Urinary bladder (tissue), 4 donors: ENCODE measurements at places on chromosomes 6 and 20.

- no peak for DNase-seq
Observed at GRCh38 chr6:147510929-147511590, 2.6 kb downstream of the SAMD5 start.

- no peak for DNase-seq
Observed at GRCh38 chr6:99712519-99712918, 105.9 kb downstream of the PRDM13 start.

- no peak for DNase-seq
Observed at GRCh38 chr6:40319124-40319523, 268.0 kb downstream of the LRFN2 start.

GRCh38 chr6:113558966-113559365, 298.2 kb upstream of the MARCKS start:
- DNase-seq: no peak

DNA sequence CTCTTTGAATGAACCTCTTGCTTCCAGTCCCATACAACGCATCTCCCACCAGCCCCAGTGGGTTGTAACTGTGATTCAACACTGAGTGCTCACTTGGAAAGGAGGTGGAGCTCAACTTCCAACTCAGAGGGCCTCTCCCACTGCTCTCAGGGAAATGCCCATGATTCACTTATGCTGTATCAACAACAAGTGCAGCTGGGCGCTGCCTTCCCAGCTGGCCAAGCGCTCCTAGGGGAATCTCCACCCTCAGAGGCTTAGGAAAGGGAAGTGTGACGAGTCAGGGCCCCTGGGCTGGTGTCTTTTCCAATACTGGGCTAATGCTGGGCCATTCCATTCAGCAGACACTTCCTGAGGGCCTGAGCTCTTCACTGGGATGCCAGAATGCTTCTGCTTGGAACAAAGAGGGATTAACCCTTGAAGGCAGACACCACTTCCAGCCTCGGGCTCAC, 8.1 kb upstream of the OCSTAMP start:
- no peak for DNase-seq

- no peak for DNase-seq
Observed at GRCh38 chr6:25239498-25239897, 39.7 kb upstream of the CARMIL1 start.

DNA sequence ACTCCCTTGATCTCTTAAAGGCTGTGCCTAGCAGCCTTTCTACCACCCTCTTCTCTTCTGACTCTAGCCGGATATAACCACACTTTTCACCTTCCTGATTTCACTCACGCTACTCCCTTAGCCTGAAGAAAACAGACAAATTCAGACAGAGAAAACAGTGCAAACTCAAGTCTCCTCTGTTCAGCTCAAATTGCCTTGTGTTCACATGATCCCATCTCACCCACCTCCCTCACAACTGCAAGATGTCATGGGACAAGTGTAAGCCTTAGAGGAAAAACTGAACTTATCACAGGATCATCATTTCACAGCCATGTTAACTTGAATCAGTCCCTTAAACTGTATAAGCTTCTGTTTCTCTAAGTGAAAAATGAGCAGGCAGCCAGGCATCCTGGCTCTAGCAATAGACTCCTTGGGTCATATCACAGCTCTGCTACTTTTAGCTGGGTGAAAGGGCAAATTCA, 66.5 kb upstream of the TENT5A start:
- DNase-seq: no peak

DNA sequence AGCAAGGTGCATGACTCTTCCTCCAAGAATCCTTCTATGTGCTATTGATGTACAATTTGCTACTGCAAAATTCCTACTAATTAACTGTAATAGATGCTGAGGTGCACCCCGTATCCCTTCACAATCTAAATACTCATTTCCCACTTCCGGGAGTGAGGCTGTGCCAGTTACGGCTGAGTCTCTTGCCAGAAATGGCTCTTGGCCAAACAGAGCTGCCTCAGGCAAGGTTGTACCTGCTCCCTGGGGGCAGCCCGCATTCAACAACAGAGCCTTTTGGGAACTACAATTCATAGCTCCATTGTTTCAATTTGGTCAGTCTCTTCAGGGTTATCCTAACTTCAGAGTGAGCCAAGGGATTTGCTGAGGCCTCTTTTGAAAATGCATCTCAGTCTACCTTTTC, 789.8 kb upstream of the MAP3K7 start:
- DNase-seq: no peak

- no peak for DNase-seq
Observed at GRCh38 chr6:167510648-167511047, 185.8 kb downstream of the TTLL2 start.

GRCh38 chr20:61845233-61845671, 220.4 kb downstream of the TAF4 start:
- no peak for DNase-seq

- no peak for DNase-seq
Observed at GRCh38 chr6:93727447-93727846, 308.1 kb upstream of the EPHA7 start.

- no peak for DNase-seq
Observed at GRCh38 chr6:6811128-6812009, 222.8 kb downstream of the LY86 start.

DNA sequence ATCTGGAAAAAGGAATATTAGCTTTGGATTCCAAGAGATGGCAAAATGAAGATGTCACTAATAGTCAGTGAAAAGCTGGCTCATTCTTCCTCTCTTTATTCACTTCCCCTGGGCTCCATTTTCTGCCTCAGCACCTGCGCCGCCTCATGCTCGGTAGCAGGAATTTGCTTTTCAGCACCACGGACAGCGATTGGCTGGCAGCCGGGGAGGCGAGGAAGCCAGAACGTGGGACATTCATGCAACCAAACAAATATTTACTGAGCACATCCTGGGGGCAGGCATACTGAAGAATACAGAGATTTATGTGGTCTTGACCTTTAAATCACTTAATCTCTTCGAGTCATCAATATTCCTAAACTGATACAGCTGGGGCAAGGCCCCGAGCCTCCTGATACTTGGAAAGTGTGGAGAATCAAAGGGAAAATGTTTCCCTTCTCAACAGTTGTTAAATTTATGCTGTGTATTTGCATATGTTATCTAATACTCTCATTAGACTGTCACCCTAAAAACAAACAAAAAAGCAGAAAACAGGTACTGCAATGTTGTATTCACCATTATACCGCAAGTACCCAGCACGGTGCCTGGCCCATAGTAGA, 12.1 kb upstream of the PDYN start:
- no peak for DNase-seq

- DNase-seq: no peak
Observed at GRCh38 chr6:6810727-6811126, 222.2 kb downstream of the LY86 start.

DNA sequence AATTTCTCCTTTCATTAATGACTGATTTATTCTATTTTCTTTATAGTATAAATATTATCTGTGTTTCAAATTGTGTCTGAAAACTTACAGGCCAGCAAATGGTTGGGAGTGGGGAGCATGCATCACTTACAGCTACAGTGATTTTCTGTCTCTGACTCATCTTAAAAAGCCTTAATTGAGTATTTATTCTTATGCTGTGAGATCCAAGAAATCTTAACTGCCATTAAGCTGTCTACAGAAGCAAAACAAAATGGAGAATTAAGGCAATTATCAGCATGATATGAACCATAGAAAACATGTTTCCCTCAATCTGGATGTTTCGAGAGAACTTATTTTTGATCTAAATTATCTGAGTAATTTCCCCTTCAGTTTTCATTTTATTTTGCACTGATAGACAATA, 831.2 kb downstream of the KIF16B start:
- no peak for DNase-seq

DNA sequence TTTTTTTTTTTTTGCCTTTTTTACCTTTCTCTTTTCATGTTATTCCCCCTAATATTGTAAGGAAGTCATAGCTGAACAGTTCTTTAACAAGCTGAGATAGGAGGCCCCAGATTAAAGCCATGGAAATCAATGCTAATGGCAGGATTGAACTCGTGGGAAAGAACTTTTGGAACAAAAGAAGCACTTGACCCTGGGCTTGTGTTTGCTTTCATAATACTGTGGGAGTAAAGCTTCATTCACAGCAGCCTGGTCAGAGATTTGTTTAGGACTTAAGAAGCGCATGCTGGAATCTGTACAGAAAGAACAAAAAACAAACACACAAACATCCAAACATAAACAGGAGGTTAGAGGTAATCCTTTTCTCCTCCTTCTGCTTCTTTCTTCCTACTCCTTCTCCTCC, 5.1 kb downstream of the HEY2 start:
- DNase-seq: no peak

- no peak for DNase-seq
Observed at GRCh38 chr20:25066386-25066785, 8.4 kb upstream of the ACSS1 start.

- no peak for DNase-seq
Observed at GRCh38 chr6:103280417-103280816, 1579.3 kb downstream of the HACE1 start.

DNA sequence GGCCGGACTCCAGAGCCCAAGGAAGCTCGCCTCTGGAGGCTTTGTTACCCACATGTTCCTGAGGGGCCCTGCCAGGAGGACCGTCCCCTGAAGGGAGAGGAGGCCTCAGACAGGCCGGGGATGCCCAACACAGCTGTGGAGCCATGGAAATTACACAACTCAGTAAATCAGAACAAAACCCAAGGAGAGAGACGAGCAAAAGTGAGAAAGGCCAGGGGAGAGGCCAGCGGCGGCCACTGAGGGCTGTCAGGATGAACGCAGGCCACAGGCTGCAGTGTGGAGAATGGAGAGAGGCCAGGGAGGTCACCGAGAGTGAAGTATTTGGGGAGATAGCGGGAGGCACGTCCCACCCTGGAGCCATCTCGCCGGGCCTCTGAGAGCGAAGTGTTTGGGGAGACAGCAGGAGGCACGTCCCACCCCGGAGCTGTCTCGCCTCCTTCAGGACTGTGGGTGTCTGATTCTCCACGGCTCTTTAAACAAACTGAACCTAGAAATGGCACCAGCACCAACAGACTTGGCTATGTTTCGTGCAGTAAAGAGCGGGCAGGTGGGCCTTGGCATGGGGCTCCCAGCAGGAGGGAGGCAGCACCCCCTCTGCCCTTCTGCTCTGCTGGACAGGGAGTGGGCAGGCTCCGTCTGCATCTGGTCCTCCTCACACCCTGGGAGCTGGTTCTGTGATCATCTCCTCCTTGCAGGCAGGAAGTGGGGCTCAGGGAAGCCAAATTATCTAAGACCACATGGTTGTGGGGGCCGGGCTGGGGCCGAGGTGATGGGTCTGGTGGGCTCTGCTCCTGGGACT, 91.0 kb downstream of the YTHDF1 start:
- DNase-seq: no peak

DNA sequence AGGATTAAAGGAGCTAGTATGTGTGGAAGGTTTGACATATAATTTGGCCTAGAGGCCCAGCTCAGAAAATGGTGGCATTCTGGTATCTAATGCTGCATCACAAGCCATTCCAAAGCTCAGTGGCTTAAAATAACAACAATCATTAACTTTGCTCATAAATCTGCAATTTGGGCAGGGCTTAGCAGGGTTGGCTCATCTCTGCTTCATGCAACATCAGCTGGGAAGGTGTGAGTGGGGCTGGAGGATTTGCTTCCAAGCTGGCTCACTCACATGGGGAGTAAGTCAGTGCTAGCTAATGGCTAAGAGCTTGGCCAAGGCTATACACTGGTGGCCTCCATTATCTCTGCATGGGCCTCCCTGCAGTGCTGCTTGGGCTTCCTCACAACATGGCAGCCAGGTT, 48.0 kb upstream of the STK35 start:
- no peak for DNase-seq

DNA sequence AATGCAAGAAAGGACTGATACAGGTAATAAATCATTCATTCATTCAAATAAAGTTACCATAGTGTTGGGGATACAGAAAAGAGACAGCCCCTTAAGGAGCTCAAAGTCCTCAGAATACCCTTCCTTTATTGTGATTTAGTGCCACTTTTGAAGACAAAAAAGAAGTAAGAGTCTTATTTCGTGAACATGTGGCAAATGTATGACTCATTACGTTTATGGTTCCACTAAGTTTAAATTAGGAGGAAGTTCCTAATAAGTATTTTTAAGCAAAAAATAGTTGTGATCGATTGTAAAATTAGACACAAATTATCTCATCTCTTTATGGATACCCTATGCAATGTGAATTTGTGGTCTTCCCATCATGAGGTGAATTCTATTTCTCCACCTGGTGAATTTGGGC, 38.5 kb upstream of the GCLC start:
- DNase-seq: no peak
